Foreskin keratinocyte (primary cell): ENCODE measurements at places on chromosomes 3 and 15. TPM values are rescaled to one million over a fixed set of nuclear protein-coding genes. Genes with fewer than 3 reads are reported as not detected.
A peak's percentile ranks its signal among the peaks of the same experiment; 100 is the strongest.

Gene SH2D7
- not detected in 2 replicates for polyA plus RNA-seq

Gene CFAP100
- not detected in 2 replicates for polyA plus RNA-seq

Gene TMEM212
- polyA plus RNA-seq: not detected in 2 replicates

DNA sequence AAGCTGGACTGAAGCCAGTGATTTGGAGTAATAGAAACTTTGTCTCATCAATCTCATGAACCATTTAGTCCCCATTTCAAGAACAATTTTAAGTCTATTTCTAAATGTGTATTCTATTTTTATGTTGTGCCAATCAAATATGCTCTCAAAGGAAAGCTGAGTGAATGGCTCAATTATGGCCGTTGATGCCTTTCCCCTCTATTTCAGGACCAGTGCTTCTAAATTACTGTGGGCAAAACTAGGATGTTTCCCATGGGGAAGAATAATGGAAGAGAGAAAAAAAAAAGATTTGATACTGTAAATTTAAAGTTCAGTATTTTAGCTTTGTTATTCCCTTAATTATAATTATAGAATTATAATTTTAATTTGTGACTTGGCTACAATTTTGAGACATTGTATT is 110.1 kb downstream of the CADM2 start:
- no peak for DNase-seq

GRCh38 chr15:78951841-78952238 is 7.0 kb upstream of the CTSH start:
- peak; percentile 69 for DNase-seq

DNA sequence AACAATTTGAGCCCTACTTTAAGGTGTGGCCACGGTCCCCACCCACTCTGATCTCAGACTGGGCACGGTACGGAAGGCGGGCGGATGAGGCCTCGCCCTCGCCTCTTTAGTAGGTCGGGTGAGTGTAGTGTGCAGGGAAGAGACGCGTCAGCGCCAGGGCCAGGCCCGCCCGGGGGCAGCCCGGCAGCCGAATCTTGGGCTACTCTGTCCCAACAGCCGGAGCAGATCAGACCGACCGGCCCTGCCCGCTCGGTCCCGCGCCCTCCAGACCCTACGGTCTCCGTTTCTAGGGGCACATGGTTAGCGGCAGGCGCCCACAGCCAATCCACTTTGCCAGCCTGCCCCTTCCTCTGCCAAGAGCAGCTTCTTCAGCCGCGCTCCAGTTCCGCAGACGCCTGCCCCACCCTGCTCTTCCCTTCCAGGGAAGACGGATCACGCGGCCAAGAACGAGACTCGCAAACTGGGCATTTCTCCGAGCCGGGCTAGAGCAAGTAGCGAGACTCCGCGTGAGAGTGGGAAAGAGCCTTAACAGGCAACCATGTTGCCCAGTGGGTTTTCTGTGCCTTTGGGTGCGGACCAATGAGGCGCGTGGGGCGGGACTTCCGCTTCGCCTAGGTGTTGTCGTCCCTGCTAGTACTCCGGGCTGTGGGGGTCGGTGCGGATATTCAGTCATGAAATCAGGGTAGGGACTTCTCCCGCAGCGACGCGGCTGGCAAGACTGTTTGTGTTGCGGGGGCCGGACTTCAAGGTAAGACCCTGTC is at the start of gene RNF13:
Gene RNF13, plus strand, starts transcription at position 610 of the 761 bp plus-strand sequence. CDS start 32,812 bp downstream, outside the sequence.
- peak; percentile 91 for DNase-seq
